ENCODE measurements at places on chromosomes 5 and 9.

DNA sequence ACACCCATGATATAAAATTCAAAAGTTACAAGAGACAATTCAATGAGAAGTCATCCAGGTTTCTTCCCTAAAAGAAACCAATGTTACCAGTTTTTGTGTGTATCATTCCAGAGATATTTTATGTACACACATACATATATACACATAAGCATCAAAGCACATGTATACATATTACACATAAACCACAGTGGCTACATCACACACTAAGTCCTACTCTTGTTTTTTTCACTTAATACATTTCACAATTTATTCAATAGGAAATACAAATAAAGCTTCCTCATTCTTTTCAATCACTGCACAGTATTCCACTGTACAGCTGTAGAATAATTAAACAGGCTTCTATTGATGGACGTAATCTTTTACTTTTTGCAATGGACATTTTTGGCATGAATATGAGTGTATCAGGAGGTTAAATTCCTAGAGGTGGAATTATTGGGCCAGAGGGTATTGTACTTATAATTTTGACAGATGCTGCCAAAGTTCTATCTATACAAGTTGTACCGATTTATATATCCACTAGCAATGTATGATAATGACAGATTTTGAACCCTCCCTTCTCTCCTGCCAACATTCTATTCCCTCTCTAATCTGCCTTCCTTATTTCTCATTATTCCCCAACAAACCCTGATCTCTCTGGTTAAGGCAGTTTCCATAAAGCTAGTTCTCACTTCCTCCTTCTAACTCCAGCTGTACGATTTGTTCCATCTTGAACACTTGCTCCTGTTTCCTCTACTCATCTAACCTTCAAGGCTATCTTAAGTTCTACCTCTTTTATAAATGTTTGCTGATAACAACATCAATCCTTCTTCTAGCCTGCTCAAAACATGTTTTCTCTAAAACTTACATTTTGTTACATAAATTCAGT, 35.2 kb downstream of the MRPS27 start:
- DNase-seq: no peak

DNA sequence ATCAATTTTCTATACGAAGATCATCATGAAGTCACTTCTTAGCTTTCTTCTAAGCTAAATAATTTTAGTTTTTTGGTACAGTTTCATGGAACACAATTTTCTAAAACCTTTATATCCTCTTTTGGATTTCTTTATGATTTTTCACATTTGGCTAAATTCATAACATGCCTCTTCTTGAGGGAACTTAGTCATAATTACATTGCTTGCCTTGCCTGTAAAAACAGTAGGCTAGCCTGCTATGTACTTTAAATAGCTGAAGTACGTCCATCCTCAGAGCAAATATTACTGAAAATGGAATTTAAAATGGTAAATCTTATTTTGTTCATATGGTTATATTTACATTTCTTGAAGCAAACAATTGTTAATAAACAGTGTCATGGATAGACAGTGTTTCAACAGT, 225.0 kb downstream of the VPS13A start:
- DNase-seq: no peak

DNA sequence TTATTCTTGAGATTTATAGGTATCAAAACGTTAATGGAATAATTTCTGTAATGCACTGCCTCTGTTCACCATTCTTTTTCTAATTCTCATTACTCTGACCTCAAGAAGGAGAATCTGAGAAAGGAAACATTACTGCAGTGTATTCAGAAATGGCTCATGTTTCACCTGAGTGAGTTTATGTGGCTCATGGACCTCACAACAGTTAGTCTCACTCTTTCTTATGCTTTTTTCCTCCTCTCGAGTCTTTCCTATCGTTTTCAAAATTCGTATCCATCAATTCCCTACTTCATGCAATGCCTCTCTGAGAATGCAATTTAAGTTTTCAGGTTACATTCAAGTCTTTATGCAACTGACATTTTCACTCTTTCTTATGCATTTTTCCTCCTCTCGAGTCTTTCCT, 9.6 kb downstream of the CDH10 start:
- no peak for DNase-seq

- DNase-seq: no peak
These were observed 259.7 kb downstream of the CDH10 start for GRCh38 chr5:24385070-24385469.

- DNase-seq: no peak
These were observed 77.0 kb upstream of the STARD4 start for GRCh38 chr5:111589316-111589715.

DNA sequence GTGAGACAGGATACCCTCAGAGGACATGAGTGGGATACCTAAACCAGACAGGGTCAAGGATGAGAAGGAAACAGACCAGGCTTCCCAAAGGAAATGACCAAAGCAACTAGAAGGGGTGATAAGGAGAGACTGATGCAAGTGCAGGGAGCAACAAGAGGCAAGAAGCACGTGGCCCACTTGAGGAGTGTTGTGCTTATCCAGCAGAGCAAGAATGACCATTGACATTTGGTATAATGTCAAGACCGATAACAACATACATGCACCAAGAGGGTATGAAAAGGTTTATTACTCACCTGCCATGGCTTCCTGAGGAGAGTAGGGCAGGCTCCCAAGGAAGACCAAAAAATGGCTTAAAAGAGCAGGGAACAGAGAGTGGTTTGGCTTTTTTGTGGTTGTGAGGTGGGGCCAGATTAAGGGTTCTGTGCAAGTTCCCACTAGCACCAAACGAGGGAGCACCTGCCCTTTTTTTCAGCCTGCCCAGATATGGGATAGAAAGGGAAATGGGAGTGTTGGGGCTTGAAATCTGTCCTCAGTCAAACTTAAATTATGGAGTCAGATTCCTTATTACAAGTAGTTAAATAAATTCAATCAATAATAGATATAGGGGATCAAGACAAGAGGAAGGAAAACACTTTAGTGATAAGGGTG, 513.6 kb downstream of the RASEF start:
- DNase-seq: no peak

GRCh38 chr9:87722393-87723088, 3.4 kb upstream of the CTSL start:
- no peak for DNase-seq

DNA sequence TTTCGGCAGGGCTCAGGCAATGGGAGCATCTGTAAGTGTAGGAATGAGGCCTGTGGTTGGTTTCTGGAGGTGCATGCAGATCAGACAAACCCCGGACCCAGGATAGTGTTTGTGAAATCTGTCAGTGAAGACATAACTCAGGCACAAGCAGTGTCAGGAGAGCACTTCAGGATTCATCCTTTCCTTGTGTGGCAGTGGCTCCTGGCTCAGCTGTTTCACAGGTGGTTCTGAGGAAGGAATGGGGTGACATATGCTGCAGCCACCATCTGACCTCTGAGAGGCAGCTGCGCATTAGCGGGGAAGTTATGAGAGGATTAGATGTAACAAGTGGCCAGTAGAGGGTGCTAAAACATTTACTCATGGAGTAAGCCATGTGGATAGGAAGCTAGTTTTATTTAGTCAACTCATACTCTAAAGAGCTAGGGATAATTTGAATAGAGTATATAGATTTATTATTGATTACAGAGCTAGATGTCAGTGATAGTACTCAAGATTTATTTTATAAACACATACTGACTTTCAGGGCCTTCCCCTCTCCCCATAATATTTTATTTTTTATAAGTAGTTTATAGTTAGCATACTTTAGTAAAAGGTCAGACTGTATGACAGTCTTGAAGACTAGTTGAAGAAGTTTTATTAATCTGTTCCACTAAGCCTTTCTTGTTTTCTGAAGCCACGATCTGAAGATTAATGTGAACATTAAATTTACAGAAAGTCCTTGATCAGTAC, 28.4 kb downstream of the NNT start:
- DNase-seq: peak; percentile 56

DNA sequence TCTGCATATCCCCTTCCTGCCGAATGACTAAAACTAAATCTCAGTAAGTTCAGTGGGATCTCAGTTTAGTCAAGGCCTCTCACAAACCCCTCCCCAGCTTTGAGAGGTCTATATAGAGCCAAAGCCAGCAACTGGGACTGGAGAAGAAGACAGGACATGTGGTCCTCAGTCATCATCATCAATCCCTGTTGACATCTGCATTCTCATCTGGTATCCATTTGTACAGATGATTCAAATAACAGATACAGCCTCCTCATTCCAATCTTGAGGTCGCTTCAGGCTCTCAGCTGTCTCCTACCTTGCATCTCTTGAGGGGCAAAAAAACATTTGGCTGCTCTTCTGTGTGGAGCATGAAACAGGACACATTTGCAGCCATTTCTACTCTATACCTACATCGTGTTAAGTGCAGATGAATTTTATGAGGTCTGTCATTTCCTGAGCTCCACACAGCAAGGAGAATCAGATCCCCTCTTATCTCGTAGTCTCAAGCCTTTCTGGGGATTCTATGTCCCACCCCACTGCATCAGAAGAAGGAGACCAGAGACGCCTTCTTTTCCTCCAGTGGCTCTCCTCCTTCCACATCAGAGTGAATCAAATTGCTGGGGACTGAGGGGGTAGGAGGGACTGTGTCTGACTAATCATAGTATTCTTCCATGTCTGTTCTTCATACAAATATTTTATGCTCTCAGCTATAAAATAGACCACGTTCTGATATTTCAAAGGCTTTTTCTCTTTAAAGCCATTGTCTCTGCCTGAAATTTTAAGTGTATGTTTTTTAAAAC, 4.7 kb upstream of the RECK start:
- DNase-seq: peak; percentile 51

GRCh38 chr5:96110300-96110699, 148.6 kb upstream of the ELL2 start:
- DNase-seq: no peak

DNA sequence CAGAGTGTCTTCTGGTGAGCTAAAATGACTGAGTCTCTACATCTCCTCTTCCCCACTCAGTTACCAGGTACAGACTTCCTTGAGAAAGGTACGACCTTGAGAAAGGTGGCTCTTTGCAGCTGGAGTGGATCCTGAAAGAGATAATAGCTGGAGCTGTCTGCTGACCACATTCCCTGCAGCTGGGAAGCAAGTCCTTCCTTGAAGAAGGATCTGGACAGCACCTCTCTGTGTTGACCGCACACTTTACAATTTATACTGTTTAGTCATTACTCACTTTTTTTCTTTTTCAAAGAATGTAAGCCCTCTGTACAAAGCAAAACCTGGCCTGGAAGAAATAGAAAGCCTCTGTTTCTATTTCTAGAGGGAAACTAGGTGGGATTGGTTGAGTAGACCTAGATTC, 148.8 kb downstream of the MACIR start:
- DNase-seq: no peak

- no peak for DNase-seq
These were observed 94.3 kb downstream of the ZNF354C start for GRCh38 chr5:179154346-179154990.
